ENCODE measurements at places on chromosomes 13 and 19. TPM values are rescaled to one million over a fixed set of nuclear protein-coding genes. Genes with fewer than 3 reads are reported as not detected.

The KLK10 gene
- not detected for total RNA-seq

The PLA2G4C gene
- total RNA-seq = 4.7 TPM

The ZNF175 gene
- total RNA-seq = 8.7 TPM

The NLRP5 gene
- not detected for total RNA-seq

The EPS8L1 gene
- 0.99 TPM for total RNA-seq

The DLEU7 gene
- total RNA-seq = not detected

The DNM2 gene
- total RNA-seq = 94.2 TPM

The ZNF790 gene
- total RNA-seq = 8.3 TPM
